Mammary microvascular endothelial cell (primary cell): ENCODE measurements at places on chromosomes 4 and X. TPM values are rescaled to one million over a fixed set of nuclear protein-coding genes. Genes with fewer than 3 reads are reported as not detected.

RBPJ gene
- 28.9 and 36.3 TPM in 2 replicates for total RNA-seq

VCX gene
- total RNA-seq, result not detected in 2 replicates

GAB3 gene
- 3.5 and 3.6 TPM in 2 replicates for total RNA-seq

MOSPD2 gene
- total RNA-seq, result 8.9 and 11.5 TPM in 2 replicates

LPAR4 gene
- total RNA-seq, result 0.30 and 0.33 TPM in 2 replicates

SLC34A2 gene
- not detected in 2 replicates for total RNA-seq

PAGE1 gene
- total RNA-seq, result not detected in 2 replicates

MAML3 gene
- 6.6 and 7.0 TPM in 2 replicates for total RNA-seq

HUWE1 gene
- total RNA-seq, result 73.3 and 80.9 TPM in 2 replicates

ZDHHC15 gene
- not detected in 2 replicates for total RNA-seq

ALAS2 gene
- total RNA-seq, result not detected in 2 replicates

PAGE5 gene
- not detected in 2 replicates for total RNA-seq

PABPC1L2B gene
- not detected in 2 replicates for total RNA-seq

ATP11C gene
- total RNA-seq, result 26.7 and 30.2 TPM in 2 replicates

DDIT4L gene
- total RNA-seq, result 14.7 and 18.5 TPM in 2 replicates

GAGE13 gene
- not detected in 2 replicates for total RNA-seq

RTL5 gene
- 0.44 and 0.60 TPM in 2 replicates for total RNA-seq

HOPX gene
- total RNA-seq, result 25.9 and 27.2 TPM in 2 replicates

ZNF732 gene
- 1.6 and 2.0 TPM in 2 replicates for total RNA-seq

ADGRG4 gene
- 0.07 and 0.10 TPM in 2 replicates for total RNA-seq

EVC gene
- 9.1 and 9.3 TPM in 2 replicates for total RNA-seq

EDNRA gene
- 0.07 TPM in 1 of 2 replicates, not detected in the other for total RNA-seq

TRIM60 gene
- total RNA-seq, result not detected in 2 replicates

ENPEP gene
- total RNA-seq, result under 0.01 TPM in 1 of 2 replicates, not detected in the other

ABCD1 gene
- total RNA-seq, result 12.3 and 14.3 TPM in 2 replicates

WNK3 gene
- 0.15 and 0.33 TPM in 2 replicates for total RNA-seq

PPP4R3C gene
- total RNA-seq, result not detected in 2 replicates

RAB41 gene
- not detected in 2 replicates for total RNA-seq

TRPC5OS gene
- total RNA-seq, result 0.05 TPM in 1 of 2 replicates, not detected in the other

MAGIX gene
- 1.9 TPM in 1 of 2 replicates, not detected in the other for total RNA-seq

GAGE12F gene
- total RNA-seq, result not detected in 2 replicates

VCX3B gene
- total RNA-seq, result not detected in 2 replicates

PCDH19 gene
- total RNA-seq, result 0.07 and 0.20 TPM in 2 replicates

VCX2 gene
- not detected in 2 replicates for total RNA-seq

SULT1B1 gene
- total RNA-seq, result 3.7 and 4.6 TPM in 2 replicates

TRIM75 gene
- not detected in 2 replicates for total RNA-seq

ARHGAP6 gene
- total RNA-seq, result 0.10 TPM in 1 of 2 replicates, not detected in the other

G6PD gene
- 75.2 and 82.4 TPM in 2 replicates for total RNA-seq

MSL3 gene
- total RNA-seq, result 37.1 and 42.2 TPM in 2 replicates

ANKRD50 gene
- 23.6 and 24.2 TPM in 2 replicates for total RNA-seq

AIFM1 gene
- 17.3 and 21.3 TPM in 2 replicates for total RNA-seq

EPHA5 gene
- not detected in 2 replicates for total RNA-seq

SLC39A8 gene
- 5.3 and 6.0 TPM in 2 replicates for total RNA-seq

PDZD4 gene
- not detected in 2 replicates for total RNA-seq

DMRTC1 gene
- not detected in 2 replicates for total RNA-seq

CENPE gene
- 19.1 and 19.4 TPM in 2 replicates for total RNA-seq

BEX2 gene
- 0.73 and 1.7 TPM in 2 replicates for total RNA-seq

ATP1B4 gene
- total RNA-seq, result not detected in 2 replicates

PCSK1N gene
- not detected in 2 replicates for total RNA-seq

TMEM47 gene
- 32.2 and 33.1 TPM in 2 replicates for total RNA-seq

THOC2 gene
- 29.4 and 40.0 TPM in 2 replicates for total RNA-seq

TFDP3 gene
- total RNA-seq, result not detected in 2 replicates

NEK1 gene
- 4.6 and 5.5 TPM in 2 replicates for total RNA-seq

ZNF518B gene
- 34.2 and 34.3 TPM in 2 replicates for total RNA-seq

FAM184B gene
- not detected in 2 replicates for total RNA-seq

SFRP2 gene
- total RNA-seq, result 0.05 TPM in 1 of 2 replicates, not detected in the other

HMGN5 gene
- 0.10 TPM in 1 of 2 replicates, not detected in the other for total RNA-seq

CXCL6 gene
- 0.67 and 1.5 TPM in 2 replicates for total RNA-seq

MAGEA9B gene
- total RNA-seq, result not detected in 2 replicates

SPOCK3 gene
- not detected in 2 replicates for total RNA-seq
